ENCODE measurements at places on chromosomes 4 and X.

DNA sequence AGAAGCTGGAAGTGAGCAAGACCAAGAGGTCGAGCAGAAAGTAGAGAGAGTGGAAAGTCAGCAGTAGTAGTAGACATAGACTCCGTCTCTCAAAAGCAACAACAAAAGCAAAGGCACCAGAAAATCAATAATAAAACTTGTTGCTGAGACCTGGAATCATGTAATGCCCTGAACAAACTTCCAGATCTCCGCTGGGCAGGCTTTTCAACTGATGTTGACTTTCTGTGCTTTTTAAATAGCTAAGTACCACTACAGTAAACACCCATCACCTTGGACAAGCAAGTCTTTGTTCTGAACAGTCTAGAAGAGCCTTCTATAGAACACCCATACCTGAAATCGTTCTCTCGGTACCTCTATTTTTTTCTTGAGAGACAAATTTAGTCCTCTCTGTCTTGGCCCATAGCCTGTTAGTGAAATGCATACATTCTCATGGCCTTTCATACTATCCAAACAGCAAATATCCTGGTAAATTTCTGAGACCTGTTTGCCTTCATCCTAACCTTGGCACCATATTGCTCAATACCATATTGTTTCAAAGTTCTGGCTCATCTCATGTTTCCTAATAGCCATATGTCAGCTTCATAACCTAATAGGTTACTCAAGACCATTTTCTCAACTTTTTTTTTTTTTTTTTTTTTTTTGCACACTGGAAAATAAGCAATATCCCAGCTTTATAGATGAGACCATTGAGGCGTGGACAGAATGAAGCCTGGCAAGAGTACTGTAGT lies 200.6 kb upstream of the RBPJ start:
- no peak for DNase-seq

DNA sequence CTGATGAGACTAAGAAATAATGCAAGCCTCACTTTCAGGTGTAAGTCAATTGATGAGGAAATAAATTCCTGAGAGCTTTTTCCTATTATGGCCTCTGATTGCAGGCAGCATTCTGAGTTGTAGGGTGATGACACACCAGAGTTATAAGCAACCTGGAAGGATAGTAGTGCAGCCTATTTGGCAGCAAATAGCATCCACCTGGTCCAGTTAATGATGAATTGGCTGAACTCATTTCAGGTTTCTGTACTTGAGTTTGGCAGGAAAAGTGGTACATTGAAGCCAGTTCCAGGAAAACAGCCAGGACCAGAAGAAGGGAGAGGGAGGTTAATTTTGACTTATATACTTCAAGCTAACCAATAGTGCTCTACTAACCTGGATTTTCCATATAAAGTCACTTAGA lies 316.8 kb downstream of the NAF1 start:
- no peak for DNase-seq

- DNase-seq: peak; percentile 15
Measured at GRCh38 chr4:99405433-99406115, 29.6 kb downstream of the ADH7 start.

DNA sequence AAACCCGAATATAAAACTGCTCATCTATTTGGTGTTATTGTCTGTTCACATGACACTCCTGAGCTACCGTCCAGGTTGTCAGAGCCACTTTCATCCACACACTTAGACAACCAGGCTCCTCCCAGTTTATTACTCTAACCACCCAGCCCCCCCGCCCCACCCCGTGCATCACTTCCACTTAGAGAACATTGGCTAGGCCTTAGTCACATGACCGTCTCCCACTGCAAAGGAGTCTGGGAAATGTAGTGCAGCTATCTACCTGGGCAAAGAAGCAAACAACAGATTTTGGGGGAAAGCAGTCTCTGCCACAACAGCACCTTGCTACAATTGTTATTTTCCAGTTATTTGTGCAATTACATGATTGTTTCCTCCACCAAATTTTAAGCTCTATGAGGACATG lies 57.6 kb upstream of the RBPJ start:
- no peak for DNase-seq

- DNase-seq: no peak
Measured at GRCh38 chr4:168486912-168487281, 6.6 kb upstream of the DDX60L start.

DNA sequence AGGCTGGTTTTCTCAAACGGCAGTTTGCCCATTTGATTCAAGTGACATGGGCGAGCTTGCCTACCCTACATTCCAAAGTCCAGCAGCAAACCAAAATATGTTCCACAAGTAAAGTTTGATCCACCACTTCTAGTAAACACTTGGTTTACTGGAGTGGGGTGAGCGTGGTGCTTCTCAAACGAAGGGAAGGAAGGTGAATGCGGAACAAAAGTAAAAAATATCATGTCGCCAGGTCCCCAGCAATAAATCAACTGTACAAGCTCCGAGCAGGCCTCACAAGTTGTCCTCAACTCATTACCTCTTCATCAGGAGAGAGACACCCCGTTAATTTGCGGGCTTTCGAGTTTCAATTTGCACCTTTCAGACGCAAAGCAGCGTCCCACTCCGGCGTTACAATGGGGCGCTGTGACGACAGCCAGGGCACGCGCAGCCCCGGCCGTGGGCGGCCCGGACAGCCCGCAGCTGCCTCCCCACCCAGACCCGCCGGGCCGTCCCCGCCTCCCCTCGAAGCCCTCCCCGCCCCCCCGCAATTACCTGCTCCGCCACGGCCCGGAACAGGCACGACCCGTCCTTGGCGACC lies 1.0 kb downstream of the OTUD4 start:
- no peak for DNase-seq

DNA sequence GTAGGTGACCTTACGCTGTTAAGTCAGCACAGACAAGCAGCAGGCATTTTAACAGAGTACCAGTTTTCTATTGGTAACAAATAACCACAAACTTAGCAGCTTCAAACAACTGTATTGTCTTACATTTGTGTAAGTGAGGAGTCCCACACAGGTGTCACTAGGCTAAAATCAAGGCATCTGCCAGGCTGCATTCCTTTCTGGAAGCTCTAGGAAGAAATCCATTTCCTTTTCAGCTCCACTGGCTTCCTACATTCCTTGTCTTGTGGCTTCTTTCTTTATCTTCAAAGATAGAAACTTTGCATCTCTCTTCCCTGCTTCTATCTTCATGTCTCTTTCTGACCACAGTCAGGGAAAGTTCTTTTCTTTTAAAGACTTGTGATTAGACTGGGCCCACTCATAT lies 139.9 kb downstream of the TMEM144 start:
- DNase-seq: no peak

GRCh38 chrX:10166731-10167151 lies 10.0 kb downstream of the CLCN4 start:
- no peak for DNase-seq

DNA sequence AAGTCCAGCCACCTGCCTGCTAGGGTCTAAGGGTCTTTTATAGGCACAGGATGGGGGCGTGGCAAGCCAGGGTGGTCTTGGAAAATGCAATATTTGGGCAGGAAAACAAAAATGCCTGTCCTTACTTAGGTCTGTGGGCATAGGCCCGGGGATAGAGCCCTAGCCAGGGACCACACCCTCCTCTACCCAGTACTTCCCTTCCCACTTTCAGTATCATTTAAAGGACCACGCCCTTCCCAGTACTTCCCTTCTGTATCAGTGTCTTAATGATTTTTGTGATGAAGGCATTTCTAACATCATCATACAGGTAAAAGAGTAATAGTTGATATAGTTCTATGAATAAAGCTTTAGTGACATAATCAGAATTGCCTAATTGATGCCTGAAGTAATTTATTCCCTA lies 11.4 kb downstream of the BANK1 start:
- DNase-seq: no peak

- DNase-seq: no peak
Measured at GRCh38 chr4:84639145-84639544, 56.2 kb downstream of the CDS1 start.

GRCh38 chr4:71586087-71586763 lies 197.7 kb downstream of the GC start:
- DNase-seq: no peak

GRCh38 chr4:172842779-172843178 lies 325.8 kb upstream of the GALNT7 start:
- no peak for DNase-seq

DNA sequence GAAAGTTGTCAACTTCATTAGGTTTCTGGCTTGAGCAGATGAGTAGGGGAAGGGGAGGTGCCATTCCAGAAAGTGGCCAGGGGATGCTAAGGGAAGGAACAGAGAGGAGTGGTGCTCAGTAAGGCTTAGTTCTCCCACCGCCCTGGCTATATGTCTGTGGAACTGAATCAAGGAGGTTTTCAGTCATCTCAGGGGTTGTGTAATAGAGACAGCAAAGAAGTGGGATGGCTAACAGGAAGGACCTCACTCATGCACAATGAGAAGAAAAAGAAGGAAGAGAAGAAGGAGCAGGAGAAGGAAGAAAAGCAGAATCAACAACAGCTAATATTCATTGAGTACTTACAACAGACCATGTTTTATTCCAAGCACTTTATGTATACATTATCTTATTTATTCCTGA lies 368.7 kb downstream of the MID1IP1 start:
- no peak for DNase-seq

DNA sequence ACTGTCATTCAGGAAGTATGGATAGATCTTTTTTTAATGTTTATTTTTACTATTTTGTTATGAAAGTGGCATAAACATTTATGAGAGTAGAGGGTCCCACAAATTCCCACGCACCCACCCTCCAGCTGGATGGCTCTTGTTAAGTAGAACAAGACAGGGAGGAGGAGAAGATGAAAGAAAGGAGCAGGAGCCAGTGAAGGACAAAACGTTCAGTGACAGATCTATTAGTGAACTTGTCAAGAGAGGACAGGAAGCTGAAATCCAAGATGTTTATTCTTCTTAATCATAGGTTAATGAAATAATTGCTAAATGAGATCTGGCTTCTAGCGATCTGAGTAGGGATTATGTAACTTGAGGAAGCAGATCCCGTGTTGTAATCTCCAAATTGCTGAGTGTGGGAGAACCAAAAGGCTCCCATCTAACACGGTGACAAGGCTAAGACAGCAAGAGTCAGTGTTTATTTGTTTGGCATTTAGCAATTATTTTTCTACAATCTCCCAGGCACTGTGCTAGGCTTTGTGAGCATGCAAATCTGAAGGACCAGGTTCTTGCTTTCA lies 162.5 kb downstream of the SHROOM3 start:
- DNase-seq: no peak

DNA sequence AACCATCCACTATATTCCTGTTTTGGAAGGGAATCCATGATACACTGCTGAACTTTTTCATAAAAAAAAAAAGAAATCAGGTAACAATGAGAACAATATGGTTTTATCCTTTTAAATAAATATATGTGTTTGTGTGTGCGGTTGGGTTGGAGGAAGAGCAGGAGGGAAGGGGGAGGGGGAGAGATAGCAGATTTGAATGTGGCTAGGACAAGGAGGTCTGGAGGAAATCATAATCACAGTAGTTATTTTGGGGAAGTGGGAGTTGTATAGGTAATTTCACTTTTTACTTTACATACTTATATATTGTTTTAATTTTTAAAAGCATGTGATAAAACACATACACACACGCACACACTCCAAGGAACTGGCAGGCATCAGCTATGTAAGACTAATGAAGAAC lies 134.5 kb upstream of the MBNL3 start:
- DNase-seq: no peak

Data from SHP77 (cell line).